NCI-H82 (cell line): ENCODE measurements at places on chromosomes 1 and 21.

- no peak for DNase-seq
Observed at GRCh38 chr1:41773842-41774241, 144.9 kb downstream of the HIVEP3 start.

DNA sequence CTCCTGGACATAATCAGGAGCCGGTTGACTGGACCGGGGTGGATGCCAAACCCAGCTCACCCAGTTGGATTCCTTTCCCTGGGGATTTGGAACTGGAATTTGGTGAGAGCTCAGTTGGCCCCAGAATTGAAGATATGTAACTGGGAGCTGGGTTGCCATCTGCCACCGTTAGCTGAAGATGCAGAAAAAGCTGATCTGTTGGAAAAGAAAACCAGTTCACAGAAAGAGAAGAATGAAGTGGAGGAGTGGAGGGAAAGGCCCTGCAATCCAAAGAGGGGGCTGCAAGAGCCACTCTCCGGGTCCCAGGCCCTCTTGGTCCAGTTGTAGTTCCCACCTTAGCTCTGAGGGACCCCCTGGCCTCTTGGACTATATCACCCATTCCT, 16.0 kb downstream of the TEX35 start:
- DNase-seq: no peak

DNA sequence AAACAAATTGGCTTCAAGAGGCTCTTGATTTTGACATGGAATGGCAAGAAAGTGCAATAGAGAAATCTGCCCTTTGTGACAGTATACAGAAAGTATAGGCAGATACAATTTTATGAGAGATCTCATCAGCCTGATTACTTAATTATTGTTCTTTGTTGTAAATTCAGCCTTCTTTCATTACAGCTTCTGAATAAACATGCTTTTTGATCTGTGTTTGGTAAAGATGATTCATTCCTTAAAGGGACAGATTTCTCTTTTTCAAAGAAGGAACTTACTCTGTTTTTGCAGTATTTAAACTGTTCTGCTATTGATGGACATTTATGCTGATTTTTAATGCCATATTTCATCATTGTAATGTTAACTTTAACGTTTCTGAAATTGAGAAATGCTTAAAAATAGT, 13.7 kb upstream of the MPC2 start:
- DNase-seq: no peak

DNA sequence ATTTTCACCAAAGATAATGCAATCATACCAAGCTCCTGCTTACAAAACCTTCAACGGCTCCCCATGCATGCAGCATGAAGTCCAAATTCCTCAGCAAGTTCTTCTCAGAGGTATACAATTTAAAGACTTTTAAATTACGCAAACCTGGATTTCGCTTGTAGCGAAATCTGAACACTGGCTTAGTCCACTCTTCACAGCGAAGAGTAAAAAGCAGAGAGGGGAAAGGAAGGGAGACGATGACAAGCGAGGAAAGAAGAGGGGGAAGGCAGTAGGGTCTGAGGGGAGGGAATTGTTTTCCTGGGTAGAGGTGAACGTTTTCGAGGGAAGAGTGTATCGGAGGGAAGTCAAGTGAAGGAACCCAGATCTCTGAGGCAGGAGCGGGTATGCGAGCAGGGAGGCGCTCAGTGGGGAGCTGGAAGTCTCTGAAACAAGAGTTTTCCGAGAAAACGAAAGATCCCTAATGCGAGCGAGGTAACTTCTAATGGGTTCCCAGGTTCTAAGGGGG, 790 bp downstream of the TESK2 start:
- DNase-seq: peak; percentile 51

- DNase-seq: no peak
Observed at GRCh38 chr1:90591355-90591969, 125.6 kb downstream of the BARHL2 start.

DNA sequence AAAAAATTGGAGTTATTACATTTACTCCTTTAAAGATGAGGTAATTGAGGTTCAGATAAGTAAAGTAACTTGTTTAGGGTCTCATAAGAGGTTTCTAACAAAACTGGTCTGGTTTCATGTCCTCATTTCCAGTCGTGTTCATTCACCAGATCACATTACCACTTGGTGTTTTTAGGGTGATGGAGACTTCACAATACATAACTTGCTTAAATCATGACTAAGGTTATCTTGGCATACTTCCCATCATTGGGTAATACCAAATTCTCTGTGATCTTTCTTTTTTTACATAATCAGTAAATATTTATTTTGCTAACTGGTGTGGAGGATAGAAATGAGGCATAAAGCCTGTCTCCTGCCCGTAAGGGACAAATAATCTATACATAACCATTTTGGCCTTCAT, 31.6 kb upstream of the RPTN start:
- no peak for DNase-seq

DNA sequence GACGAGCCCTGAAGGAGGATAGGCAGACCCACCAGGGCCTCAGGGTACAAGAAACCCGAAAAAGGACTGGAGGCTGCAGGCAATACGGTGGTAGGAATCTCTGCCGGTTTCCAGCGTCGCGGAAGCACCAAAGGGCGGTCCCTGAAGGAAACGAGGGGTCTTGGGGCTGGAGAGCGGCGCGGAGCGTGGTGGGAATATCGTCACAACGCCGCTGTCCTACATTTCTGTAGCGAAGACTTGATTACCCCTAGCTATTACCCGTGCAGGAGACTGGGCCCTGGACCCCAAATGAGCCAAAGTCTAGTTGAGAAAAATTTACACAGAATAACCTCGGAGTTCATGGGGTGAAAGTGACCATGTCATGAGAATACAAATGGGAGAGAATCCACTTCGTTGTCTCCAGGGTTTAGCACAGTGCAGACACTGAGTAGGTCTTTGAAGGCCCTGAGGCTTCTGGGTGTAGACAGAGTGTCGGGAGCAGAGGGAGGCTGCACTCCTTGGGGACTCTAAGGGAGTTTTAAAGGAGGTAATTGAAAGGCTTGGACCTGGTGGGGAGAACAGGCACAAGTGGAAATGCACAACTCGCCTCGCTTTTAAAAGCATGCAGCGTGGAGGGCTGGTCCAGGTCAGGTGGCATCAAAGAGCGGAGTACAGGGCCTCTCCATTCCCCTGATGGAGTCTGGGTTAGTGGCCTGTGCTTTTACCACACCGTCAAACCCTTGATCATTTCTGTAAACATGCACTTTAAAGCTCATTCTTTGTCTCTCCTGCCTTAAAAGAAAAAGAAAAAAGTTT, 1.5 kb downstream of the ATP1A1 start:
- DNase-seq: peak; percentile 56

GRCh38 chr1:185681034-185681633, 53.1 kb upstream of the HMCN1 start:
- peak; percentile 81 for DNase-seq

GRCh38 chr1:8831340-8831739, 13.9 kb upstream of the RERE start:
- no peak for DNase-seq

GRCh38 chr1:156126043-156126629, 11.6 kb downstream of the LMNA start:
- peak; percentile 74 for DNase-seq

DNA sequence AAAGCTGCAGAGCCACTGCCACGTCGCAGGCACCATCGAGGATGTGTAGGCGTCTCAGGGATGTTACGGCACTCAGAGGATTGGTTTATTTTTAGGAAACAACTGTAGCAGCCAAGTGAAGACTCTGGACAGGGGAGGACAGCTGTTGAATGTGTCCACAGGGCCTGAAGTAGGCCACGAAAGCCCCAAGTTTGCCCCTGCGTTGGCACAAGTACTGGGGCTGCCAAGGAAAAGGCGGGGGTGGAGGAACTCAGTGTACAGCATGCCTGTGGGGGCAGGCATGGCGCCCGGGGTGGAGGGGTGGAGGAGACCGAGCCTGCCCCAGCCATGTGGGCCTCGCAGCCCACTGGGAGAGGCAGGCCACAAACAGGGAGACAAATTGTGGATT, 89.7 kb downstream of the ADARB1 start:
- DNase-seq: no peak

- no peak for DNase-seq
Observed at GRCh38 chr1:19682257-19682656, 17.6 kb downstream of the HTR6 start.

GRCh38 chr1:224730540-224730939, 114.4 kb downstream of the CNIH3 start:
- no peak for DNase-seq

- DNase-seq: no peak
Observed at GRCh38 chr1:110094931-110095654, 17.1 kb upstream of the UBL4B start.

DNA sequence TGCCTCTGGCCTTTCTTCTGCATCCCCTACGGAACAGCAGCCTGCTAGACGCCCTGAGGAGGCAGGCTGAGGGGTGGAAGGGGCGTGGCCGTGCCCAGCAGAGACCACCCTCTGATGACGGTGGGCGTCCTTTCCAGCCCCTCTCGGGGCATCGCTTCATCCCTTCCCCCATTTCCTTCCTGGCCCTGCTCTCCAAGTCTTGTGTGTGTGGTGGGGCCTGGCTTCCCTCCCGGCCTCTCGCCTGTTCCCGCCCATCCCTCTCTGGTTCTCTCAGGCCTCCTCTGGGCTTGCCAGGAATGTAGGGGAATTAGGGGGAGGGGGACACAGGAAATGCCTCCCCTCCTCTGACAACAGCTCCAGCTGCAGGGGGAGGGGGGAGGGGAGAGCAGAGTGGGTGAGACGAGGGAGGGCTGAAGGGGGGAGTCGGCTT, 51.1 kb downstream of the SKI start:
- DNase-seq: no peak

DNA sequence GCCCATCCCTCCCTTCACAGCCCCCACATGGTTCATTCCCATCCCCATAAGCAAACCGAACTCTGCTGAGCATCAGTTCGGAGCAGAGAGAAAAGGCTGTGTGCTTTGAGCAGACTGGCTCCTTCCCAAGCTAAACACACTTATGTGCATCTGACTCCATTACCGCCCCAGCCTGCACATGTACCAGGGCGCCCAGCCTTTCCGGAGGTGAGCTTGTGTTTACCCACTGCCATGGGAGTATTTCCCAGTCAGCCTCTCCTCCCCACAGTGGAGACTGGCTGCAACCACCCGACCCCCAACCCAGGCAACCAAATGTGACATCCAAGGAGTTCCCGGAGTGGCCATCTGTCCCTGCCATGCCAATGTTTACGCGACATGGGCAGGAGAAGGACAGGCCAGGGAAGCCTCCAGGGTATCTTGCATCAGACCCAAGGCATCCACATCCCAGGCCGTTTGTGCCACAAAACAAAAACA, 9.4 kb downstream of the TIAM1 start:
- no peak for DNase-seq

GRCh38 chr1:225554216-225554812, 98.6 kb downstream of the ENAH start:
- DNase-seq: no peak

DNA sequence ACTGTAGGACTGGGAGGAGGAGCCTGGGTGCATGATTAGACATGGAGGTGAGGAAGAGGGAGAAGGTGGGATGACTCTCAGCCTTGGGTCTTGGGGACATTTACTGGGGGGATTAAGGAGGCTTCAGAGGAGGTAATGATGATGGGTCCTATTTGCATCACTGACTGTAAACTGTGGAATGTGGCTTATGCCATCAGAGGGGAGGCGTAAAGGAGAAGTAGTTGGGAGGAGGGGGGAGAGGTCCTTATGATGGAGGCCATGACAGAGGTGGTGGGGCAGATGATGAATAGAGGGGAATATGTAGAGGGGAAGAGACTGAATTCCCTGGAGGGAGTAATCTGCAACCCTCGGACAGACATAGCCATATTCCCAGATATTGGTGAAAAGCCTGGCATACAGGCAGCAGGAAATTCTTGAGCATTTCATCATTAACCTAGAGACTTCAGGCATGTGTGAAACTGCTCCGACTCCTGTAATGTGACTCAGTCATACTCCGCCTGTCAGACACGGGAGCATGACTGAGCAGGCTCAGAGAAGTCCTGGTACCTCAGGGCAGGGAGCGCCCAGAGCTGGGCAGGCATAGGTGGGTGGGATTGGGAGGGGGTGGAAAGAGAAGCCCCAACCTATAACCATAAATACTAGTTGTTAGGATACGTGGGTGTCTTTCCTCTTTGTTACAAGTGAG, 8.0 kb upstream of the LCE5A start:
- no peak for DNase-seq

DNA sequence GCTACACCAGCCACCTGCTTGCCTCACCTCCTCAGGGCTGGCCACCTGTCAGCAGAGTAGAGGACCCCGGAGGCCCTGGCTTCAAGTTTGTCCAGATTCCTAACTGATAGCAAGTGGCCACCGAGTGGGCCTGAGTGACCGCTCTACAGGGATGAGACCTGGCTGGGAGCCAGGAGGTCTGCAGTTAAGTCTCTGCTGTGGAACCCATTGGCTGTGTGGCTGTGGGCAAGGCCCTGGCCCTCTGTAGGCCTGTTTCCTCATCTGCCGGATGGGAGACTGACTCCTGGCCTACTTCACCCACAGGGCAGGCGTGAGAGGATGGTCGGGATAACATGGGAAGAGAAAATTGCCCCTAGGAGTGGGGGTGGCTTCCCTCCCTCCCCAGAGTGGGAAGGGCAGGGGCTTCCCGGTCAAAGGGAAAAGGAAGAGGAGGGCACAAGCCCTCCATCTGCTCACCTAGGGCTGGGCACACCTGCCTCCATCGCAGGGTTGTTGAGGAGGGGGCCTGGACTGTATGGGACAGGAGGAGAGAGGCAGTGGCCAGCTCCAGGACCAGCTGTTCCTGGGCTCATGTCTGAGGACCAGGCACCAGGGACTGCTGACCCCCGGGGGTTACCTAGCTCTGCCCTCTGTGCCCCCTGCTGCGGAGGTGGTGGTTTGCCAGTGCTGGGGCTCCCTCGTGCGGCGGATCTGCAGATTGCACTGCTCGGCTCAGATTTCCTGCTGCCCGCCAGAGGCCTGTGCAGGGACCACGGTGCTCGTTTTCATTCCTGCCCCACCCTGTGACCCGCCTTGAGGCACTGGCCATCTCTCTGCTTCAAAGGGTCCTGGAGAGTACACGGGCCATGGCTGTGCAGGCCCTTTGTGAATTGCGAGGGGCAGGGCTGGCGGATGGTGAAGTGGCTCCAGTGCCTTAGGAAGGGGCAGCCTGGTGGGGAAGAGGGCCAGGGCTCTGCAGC, 9.1 kb upstream of the MTFR1L start:
- peak; percentile 75 for DNase-seq

GRCh38 chr1:199522338-199522737, 505.2 kb upstream of the NR5A2 start:
- no peak for DNase-seq

DNA sequence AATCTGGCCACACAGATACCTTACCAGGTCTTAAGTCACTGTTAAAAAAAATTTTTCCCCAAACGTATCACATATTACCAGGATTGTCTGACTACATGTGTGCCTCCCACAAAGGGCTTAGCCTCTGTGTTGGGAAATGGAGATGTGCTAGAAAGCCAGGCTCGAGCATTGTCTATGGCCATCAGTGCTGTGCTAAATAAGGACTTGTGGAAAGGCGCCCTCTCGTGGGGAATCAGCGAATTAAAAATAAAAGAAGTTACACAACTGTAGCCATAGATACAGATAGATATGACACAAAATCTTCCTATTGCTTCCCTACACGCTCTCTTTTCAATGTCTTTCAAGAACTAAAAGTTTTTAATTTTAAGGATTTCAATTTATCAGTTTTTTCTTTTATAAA, 47.5 kb upstream of the CRNN start:
- peak; percentile 81 for DNase-seq

- no peak for DNase-seq
Observed at GRCh38 chr1:218350801-218351266, 5.7 kb downstream of the TGFB2 start.
